ENCODE measurements at places on chromosomes 12 and 14.

DNA sequence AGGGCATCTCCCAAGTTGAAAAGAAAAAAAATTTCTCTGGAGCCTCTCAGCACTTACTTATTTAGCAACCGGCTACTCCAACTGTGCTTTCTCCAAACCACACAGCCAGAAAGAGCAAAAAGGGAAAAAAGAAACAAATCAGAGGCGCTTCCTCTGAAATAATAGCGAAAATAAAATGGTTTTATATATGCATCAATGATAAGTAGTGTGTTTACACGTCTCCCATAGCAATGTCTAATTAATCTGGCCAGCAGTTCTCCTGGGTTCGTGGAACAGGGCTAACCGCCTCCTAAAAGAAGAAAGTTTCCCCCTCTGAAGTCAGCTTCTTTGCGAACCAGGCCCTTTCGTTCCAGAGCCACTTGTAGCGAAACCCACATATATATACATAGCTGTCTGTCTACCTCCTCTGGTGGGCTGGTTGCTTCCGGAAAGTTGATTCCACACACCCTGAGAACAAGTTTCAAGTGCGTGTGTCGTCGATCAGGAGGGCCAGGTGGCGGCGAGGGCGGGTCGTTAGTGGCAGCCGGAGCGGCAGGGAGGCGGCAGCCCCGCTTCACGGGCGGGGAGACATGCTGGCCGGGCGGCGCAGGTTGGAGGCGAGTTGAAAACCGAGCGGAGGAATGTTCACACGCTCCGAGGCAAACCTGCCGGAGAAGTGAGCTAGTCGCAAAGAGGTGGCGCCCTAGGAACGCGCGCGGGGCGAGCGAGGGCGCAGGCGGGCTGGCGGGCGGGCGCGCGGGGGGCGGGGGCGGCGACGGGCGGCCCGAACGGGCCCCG lies 2.7 kb downstream of the PTHLH start:
- no peak for DNase-seq

DNA sequence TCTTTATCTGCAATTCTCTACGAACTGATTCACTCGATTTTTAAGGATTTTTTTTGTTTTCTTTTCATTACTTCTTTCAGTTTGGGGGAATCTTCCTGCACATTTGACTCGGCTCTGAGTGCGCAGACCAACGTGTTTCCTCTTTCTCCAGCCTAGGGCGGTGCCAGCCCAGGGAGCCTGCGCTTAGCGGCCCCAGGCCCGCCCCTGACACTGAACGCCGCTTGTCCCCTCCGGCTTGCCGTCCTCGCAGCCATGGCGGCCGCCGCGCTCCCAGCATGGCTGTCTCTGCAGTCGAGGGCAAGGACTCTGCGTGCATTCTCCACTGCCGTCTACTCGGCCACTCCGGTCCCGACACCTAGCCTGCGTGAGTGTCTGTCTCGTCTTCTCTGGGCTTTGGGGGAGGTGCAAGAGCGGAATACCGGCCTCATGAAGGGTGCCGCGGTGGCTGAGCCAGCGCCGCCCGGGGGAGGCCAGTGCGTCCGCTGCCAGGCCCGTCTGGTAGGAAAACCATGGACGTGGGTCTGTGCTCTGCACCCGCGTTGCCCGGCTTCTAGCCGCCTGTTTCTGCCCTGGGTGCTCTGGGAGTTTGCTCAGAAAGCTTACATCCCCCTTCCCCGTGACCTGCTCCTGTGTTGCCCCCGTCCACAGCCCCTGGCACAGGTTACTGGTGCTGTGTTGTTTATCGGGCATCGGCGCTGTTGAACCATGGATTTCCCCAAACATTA lies at the start of gene MRPS35:
TSS of gene MRPS35 (plus strand) at position 241 of the 725 bp plus-strand sequence. CDS start at position 253, 12 bp downstream.
- peak; percentile 83 for DNase-seq

DNA sequence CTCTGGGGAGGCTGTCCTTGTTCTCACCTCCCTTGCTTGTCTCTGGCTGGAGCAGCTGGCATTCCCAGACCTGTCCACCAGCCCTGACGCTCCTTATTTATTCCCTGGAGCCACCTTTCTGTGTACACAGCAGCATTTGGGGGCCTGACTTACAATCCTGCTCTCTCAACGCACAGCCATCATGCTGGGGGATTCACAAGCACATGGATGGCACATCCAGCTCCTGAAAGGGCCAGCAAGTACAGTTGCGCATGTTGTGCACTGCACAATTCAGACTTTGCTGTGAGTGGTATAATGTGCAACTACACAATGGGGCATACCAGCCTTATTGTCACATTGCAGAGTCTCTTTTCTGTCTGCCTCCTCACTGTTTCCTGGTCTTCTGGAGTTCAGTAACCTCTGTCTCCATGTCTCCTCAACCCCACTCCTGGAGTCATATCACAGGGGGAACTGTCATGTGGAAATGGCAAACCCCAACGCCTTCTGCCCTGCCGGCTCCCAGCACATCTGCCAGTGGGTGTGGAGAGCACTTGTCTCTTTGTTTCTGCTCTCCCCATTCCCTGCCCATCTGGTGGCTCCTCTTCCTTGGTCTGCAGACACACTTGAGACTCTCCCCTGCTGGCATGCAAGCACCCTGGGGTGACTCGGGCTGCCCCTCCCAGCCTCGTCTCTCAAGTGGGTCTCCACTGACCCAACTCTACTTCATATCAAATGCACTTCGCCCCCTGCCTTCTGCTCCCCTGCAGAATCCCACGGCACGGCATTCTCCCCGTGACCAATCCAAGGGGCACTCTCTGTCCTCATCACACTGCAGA lies 41.2 kb upstream of the MEG3 start:
- no peak for DNase-seq

- no peak for DNase-seq
These were observed 40.0 kb upstream of the RHOJ start for GRCh38 chr14:63164108-63164683.

GRCh38 chr12:4164559-4165558 lies 108.7 kb upstream of the CCND2 start:
- DNase-seq, result peak; percentile 75

GRCh38 chr14:36717363-36717762 lies 55.7 kb downstream of the PAX9 start:
- DNase-seq, result no peak

- DNase-seq, result no peak
These were observed 156.4 kb upstream of the SYT10 start for GRCh38 chr12:33596061-33596460.

GRCh38 chr14:102545461-102546265 lies 36.1 kb upstream of the ANKRD9 start:
- peak; percentile 70 for DNase-seq

DNA sequence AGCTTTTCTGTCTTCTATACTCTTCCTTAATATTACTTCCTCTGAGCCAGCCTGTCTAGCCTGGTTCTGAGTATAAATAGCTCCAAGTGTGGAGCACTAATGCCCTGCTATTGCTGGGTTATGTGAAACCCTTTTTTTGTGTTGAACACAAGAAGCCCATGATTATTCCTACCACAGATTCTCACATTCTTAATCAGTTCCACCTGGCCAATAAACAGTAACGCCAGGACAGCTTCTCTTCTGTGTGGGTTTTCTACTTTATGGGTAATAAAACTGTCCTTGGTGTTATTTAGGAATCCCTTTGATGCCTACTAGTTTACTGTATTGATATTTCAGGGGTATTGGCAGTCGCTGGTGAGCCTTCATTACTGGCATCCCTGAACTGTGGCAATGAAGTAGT lies 48.9 kb upstream of the LRIG3 start:
- peak; percentile 36 for DNase-seq

- no peak for DNase-seq
These were observed 24.3 kb upstream of the HSPB8 start for GRCh38 chr12:119154435-119154818.

DNA sequence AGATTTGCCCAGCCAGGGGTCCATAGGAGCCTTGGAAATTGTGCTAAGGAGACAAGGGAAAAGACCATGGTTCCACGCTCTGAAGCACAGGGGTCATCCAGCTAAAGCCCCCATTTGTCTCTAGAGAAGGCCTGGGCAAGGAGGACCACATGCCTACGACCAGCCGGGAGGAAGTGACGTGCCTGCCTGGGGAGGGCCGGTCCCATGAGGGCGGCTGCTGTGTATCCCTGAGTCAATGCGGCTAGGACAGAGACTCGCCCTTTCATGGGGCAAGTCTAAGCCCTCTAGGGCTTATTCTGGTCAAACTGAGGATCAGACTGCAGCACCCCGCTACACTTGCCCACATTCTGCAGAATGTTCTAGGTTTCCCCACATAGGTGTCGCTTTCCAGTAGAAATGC lies 20.6 kb upstream of the RIN3 start:
- DNase-seq, result no peak

DNA sequence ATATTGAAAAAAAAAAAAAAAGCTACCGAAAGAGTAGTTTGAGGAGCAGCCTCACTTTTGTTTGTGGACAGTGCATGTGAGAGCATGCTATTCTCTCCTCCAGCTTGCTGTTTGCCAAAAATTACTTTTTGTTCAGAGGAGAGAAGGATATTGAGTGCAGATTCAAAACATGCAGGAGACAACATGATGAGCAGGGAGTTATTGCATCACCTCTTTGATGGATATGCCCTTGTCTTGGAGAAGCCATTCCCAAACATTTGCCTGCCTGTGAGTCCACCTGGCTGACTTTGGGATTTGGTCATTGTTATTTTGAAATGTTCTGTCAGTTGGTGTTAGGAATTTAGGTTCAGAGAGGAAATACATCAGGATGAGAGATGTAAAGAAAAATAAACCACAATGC lies 2.4 kb downstream of the C12orf75 start:
- DNase-seq, result no peak

DNA sequence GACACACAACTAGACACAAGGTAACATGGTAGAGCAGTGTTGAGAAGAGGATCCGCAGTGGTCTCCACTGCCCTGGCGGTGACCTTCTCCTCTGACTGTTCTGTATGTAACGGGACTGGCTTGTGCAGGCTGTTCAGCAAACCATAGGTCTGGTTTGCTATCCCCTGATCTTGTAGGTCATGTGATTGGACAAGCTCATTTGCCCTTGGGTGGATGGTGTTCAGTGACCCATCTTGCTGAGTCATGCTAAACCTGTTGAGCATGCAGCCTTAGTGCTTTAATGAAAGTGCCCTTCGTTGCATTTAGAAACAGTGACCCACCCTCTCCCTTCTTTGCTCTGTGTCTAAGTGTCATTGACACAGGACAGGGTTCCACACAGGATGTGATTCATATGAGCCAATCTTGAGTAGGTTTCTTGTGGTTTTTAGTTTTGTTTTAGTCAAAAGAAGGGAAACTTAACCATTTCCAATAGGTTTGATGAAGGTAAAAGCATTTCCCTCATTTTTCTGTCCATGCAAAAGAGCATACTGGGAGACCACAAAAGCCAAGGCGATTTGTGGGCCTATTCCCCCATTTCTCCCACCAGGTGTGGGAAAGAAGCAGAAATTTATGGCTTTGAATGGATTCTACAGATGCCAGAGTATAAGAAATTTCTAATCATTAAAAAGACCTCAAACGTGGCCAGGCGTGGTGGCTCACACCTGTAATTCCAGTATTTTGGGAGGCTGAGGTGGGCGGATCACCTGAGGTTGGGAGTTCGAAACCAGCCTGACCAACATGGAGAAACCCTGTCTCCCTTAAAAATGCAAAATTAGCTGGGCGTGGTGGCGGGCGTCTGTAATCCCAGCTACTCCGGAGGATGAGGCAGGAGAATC lies 32.6 kb upstream of the HIF1A start:
- no peak for DNase-seq

GRCh38 chr14:93719256-93719655 lies 69.0 kb downstream of the PRIMA1 start:
- DNase-seq, result no peak

DNA sequence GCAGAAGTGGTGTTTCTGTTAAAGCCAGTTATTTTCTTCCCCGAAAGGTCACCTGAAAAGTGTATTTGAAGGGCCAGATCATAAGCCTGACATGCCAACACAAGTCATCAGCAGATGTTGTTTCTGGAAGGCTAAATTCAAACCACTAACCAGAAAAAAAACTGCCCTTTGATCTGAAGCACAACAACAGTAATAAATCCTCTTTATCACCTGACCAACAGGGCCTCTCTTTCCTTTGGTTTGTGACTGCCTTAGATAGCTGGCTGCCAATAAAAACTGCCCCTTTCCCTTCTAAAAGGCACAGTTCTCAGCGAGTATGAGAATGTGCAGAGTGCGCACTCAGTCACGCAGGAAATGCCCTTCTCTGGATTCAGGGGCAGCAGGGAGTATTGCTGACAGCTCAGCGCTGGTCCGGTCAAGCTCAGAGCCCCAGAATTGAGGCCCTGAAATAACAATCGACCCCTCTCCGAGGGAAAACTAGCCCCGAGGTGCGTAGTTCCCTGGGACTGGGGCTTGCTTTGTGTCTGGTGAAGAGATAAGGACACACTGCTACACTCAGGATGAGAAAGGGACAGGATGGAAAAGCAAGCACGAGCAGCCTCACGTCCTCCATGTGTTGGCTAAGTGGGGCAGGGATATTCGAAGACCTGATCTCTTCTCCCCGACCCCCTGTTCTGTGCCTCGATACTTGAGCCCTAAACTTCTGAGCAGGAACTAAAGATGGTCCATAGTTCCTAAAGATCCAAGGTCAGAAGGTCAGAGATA lies 184.2 kb upstream of the GZMB start:
- no peak for DNase-seq

DNA sequence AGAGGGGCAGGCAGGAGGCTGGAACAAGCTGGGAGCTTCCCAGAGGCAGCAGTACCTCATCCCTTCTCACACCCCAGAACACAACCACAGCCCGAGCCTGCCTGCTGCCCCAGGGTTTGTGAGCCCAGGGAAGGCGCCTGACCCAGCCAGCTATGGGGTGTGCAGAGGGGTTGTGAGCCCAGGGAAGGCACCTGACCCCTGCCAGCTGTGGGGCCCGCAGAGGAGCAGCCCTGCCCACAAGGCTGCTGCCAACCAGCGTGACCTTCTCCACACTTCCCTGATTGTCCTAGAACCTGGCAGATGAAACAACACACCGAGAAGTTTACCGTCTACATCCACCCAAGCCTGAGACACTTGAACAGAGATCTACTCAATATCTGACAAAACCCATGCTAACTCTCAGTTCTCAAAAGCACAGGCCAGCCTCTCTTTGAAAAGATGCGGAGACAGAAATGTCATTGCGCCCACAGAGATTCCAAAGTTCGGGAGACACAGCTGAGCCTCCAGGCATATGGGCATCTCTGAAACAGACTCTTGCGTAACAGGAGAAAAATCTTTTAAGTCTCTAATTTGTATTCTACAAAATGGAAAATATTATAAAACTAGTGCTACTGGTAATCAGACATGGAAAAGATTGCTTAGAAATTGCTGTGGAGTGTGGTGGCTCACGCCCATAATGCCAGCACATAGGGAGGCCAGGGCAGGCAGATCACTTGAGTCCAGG lies 47.3 kb downstream of the SFSWAP start:
- DNase-seq, result no peak

GRCh38 chr12:106648736-106649135 lies 65.9 kb downstream of the RFX4 start:
- DNase-seq, result no peak

DNA sequence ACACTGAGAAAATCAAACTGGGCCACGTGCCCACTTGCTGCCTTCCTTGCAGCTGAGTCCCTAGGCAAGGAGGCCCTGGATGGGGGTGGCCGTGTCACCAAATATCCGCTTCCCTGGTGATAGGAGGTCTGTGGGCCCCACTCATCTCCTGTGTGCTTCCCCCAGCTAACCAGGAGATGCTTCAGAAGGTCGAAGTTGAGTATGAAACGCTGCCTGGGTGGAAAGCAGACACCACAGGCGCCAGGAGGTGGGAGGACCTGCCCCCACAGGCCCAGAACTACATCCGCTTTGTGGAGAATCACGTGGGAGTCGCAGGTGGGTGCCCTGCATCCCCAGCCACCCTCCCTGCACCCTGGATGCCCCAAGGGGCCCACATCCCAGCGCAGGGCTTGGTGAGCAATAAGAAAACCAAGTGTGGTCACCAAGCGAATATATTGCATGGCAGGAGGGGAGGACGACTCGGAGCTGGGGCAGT lies 6.8 kb upstream of the SIVA1 start:
- DNase-seq, result no peak
